Urinary bladder (tissue), 4 donors: ENCODE measurements at places on chromosomes 2 and 18. TPM values are rescaled to one million over a fixed set of nuclear protein-coding genes. Genes with fewer than 3 reads are reported as not detected.

The CNGA3 gene
- total RNA-seq, result 0.85 TPM

GRCh38 chr2:163157411-163157810 is 318.8 kb upstream of the KCNH7 start:
- DNase-seq, result no peak

DNA sequence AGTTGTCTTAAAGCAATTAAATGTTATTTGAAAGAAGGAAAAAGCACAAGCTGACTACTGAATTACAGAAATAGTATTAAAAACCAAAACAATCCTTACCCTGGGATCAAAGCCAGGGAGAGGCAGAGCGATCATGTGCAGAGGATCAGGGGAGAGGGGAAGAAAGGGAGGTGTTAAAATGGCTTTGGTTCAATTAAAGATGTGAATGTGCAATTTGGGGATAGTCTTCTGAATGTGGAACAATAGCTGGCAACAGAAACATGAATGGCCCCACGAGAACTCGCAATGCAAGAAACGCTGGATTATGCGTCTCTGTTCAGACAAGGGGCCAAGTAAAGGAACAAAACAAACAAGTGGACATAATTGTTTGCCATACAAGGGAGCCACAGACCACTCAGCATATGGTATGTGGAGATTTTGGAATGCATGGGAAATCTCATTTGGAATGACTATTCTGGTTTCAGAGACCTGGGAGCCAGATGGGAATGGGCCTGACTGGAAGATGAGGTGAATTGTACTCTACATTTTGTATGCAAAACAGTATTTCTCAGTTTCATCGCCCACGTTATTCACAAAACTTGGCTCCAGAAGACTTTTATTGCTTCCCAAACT is 155.4 kb downstream of the SLC4A3 start:
- no peak for DNase-seq

The RPL37A gene
- 2,774 TPM for total RNA-seq

GRCh38 chr2:111653103-111653624 is 230.8 kb downstream of the ANAPC1 start:
- no peak for DNase-seq

- DNase-seq, result no peak
Observed at GRCh38 chr2:69827796-69828540, 1.5 kb upstream of the GMCL1 start.

The MDH1B gene
- 1.2 TPM for total RNA-seq

DNA sequence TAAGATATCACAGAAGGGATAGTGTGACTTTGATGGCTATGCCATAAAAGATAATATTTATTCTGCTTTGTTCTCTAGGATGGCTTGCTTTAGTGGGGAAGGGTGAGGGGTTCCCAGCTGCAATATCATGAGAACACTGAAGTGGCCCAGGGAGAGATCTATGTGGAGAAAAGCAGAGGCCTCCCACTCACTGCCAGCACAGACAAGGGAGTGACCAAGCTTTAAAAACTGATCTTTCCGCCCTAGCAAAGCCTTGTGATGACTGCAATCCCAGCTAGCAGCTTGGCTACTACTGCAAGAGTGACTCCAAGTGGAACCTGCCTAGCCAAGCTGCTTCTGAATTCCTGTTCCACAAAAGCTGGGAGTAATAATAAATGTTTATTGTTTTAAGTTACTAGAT is 7.8 kb upstream of the DDX1 start:
- no peak for DNase-seq

The GAD1 gene
- 0.85 TPM for total RNA-seq

The VAMP8 gene
- total RNA-seq, result 14.8 TPM

The POTEI gene
- total RNA-seq, result 0.05 TPM
